ENCODE measurements at places on chromosomes 2 and 18.

DNA sequence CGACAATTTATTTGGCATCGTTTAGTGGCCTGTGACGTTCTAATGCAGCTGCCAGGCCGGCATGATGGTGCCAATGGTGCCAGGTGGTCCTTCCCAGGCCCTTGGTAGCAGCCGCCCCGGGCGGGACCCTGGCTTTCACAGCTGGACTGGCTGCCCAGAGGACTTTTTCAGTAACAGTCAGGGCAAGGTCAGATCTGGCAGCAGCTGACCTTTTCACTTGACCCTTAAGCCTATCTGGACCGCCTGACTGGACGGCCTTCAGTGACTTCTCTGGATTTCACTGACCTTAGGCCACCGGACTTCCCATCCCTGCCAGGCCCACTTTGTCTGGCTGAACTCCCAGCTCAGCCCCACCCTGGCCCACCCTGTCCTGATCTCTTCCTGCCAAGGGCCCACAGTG lies 15.9 kb downstream of the TRIB2 start:
- DNase-seq = no peak

GRCh38 chr2:48183991-48184390 lies 277.7 kb upstream of the FBXO11 start:
- DNase-seq = no peak

DNA sequence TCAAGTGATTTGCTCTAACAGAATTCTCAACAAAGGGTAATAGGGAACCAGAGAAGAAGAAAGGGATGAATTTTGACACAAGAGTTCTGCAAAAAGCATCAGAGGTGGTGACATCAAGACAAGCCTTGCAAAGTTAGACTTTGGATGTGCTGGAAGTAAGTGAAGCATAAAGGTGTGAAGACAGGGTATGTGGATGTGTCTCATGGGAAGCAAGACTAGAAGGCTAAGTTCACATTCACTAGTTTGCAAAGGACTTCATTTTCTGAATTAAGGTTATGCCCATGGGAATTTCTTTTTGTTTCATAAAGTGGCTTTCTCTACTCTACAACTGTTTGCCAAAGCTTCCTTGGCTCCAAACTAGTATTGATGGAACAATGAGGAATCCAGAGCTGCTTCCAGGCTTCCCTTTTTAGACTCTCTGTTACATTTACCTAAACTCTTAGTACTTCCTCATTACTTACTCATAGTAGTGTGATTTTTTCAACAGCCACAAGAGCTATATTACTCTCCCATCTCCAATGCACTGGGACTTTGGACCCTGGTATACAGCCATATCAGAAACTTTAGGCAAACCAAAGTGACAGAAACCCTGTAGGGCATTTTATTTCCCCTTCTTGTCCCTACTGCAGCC lies 21.1 kb upstream of the IHH start:
- no peak for DNase-seq

DNA sequence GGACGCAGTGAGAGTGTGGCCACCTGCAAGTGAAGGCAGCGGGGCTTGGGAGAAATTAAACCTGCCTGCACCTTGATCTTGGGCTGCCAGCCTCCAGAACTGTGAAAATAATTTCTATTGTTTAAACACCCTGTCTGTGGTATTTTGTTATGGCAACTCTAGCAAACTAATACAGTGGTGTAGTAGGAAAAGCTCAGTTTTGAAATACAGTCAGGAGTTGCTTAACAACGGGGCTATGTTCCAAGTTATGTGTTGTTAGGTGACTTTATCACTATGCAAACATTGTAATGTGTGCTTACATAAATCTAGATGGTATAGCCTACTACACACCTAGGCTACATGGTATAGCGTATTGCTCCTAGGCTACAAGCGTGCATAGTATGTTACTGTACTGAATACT lies 93.4 kb upstream of the FN1 start:
- no peak for DNase-seq

- peak; percentile 73 for DNase-seq
These were observed 16.7 kb upstream of the LAPTM4A start for GRCh38 chr2:20067992-20068584.

DNA sequence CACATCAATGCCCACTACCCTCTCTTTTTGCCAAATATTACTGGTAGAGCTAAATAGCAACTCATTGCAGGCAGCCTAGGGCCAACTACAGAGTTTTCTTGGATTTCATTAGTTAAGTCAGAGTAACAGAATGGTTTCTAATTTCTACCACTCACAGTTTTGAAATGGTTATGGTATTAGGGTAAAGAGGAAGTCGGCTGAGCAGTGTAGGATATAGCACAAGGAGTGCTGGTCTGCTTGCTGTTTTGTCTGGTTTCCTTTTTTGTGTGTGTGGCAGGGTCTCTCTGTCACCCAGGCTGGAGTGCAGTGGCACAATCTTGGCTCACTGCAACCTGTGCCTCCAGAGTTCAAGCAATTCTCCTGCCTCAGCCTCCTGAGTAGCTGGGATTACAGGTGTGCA lies 289.2 kb upstream of the CCDC68 start:
- DNase-seq = no peak

GRCh38 chr18:10771053-10771709 lies 245.4 kb downstream of the NAPG start:
- DNase-seq = no peak

- no peak for DNase-seq
These were observed 99.8 kb downstream of the COPS8 start for GRCh38 chr2:237185553-237185925.

All from kidney glomerular epithelial cell (primary cell).